ENCODE measurements at places on chromosomes 5 and 9.

DNA sequence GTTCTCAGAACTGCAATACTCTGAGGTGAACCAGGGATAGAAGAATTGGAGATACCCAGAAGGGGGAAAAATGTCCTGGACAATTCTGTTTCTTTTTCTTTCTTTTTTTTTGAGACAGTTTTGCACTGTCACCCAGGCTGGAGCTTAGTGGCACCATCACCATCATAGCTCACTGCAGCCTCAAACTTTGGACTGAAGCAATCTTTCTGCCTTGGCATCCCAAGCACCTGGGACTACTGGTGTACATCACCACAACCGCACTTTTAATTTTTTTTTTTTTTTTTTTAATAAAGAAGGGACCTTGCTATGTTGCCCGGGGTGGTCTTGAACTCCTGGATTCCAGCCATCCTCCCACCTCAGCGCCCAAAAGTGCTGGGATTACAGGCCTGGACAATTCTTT lies 1.9 kb downstream of the EMB start:
- DNase-seq, result no peak

DNA sequence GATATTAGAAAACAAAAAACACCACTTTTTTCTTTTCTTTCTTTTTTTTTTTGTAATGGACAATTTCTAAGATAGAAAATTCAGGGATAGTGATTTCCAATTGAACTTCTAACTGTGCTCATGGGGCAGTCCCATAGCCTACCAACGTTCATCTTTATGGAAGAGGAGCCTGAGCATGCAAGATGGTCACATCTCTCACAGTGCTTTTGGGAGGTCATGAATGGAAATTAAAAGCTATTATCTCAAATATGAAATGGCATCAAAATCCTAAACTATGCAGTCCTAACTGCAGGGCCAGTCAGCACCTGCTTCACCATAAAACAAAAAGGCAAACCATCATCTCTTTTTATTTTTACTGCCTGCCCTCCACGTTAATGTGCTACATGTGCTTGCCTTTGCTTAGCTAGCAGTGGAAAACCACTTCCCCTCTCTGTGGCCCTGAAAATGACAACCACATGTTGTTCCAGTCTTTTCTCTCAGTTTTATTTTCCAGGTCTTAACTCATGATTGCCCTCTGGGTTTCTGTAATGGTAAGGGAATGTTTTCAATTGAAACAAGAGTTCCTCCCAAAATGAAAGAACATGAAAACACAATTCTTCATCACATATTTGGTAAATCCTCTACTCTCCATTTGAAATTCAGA lies 16.7 kb downstream of the IFNB1 start:
- DNase-seq, result peak; percentile 62

GRCh38 chr9:71355884-71356283 lies 234.5 kb upstream of the TRPM3 start:
- DNase-seq, result no peak

DNA sequence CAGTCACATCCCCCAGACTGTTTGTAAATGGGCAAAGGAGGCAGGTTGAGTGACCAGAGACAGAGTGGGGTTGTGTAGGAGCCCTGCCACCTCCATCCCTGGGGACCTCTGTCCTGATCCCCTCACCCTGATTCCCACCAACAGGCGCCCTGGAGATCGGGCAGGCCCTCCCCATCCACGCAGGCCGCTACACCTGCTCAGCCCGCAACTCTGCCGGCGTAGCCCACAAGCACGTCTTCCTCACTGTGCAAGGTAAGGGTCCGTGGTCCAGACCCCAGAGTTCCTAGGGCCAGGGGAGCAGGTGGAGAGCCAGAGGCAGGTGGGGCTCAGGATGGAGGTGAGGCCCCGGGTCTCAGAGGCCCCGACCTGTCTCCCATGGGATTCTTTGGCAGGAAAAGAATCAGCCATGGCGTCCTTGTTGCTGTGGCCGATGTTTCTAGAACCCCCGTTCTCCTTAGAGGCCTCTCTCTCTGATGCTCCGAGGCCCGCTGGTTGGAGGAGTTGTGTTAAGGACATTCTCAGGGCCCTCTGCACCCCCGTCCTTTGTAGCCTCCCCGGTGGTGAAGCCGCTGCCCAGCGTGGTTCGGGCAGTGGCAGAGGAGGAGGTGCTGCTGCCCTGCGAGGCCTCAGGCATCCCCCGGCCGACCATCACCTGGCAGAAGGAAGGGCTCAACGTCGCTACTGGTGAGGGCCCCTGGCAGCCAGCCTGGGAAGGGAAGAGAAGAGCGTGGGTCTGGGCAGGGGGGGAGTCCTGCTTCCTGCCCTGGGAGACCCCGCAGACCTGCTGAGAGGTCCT lies 41.9 kb upstream of the ASS1 start:
- no peak for DNase-seq

DNA sequence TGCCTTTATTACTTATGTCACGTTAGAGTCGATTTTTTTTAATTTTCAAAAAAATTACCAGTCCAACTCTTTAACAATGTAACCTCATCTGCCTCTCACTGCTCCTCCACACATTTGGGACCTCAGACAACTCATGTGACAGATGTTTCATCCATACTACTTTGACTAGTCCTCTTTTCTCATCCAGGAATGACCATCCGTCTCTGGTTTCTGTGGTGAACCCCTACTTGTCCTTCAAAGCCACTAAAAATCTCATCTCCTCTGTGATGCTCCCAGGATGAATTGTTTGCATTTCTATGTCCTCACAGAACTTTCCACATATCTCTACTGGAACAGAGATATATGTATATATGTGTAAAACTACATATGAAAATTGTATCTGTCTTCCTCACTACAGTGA lies 149.8 kb upstream of the ZNF462 start:
- no peak for DNase-seq
